ENCODE measurements at places on chromosomes 4 and X. TPM values are rescaled to one million over a fixed set of nuclear protein-coding genes. Genes with fewer than 3 reads are reported as not detected.

DNA sequence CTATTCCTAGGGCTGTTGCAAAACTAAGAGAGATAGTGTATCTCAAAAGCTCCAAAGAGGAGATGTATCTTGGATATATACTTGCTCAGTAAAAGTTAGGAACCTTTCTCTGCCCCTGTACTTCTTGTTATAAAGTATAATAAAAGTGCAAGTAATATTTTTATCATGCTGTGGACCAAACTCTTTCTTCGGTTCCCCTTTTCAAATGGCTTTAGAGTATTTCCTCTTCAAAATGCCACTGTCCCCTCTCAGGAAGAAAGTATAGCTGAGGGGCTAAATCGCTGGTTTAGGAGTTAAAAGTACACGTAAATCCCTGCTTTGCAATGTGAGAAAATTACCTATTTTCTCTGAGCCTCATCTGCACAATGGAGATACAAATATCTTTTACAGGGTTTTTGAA is 169.1 kb upstream of the FTHL17 start:
- no peak for DNase-seq

NIPAL1 gene
- 9.2 TPM for total RNA-seq

DNA sequence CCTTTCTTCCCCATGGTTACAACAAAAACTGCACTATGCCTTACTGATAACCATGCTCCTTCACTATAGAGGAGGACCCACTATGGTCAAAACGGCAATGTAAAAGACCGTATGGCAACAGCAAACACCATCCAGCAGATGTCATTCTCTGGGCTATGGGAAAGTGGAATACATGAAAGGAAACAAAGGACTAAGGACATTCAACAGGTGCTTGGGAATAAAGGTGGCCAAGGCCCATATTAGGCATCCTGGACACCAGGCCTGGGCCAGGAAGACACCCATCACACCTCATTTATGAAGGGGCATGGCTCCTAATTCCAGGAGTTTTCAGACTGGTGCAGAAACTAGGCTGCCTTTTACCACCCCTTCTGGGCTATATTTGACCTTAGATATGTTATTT is 268.4 kb downstream of the PPP3CA start:
- DNase-seq: no peak

GRCh38 chrX:153880440-153880815 is 5.5 kb downstream of the L1CAM start:
- DNase-seq: no peak

- DNase-seq: no peak
Measured at GRCh38 chrX:105468741-105469140, 248.2 kb upstream of the TEX13A start.

RAB39B gene
- total RNA-seq: 1.2 TPM

TRIM75 gene
- total RNA-seq: not detected

VCX gene
- not detected for total RNA-seq
